ENCODE measurements at places on chromosomes 6 and 20.

GRCh38 chr20:34004227-34004626 is 10.5 kb downstream of the RALY start:
- no peak for DNase-seq

DNA sequence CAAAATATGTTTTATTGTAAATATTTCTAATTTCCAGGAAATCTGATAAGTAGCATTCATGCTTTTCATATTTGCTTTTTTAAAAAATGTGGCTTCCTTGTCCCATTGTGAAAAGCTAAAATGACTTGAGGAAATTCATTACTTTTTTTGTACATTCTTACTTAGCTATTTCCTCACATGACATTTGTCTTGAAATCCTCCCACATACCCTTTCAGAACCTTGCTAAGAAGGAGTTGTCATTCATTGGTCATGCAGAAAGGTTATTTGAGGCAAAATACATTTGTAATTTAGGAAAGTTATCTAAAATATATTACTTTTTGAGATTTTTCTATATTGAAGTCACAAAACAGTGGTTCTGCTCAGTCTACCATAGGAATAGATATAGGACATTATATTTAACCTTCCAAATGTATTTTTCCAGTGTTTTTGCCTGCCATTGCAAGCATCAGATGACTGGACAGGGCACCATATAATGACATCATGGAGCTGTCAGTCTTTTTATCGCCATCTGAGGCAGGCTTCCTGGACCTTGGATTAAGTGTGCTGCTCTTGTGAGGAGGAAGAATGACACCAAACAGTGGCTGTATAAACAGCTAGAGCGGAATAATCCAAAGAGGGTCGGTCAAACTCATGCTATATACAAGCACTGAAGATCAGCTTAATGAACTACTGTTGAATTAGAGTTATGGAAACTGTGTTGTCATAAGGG is 109.4 kb upstream of the HCRTR2 start:
- no peak for DNase-seq

DNA sequence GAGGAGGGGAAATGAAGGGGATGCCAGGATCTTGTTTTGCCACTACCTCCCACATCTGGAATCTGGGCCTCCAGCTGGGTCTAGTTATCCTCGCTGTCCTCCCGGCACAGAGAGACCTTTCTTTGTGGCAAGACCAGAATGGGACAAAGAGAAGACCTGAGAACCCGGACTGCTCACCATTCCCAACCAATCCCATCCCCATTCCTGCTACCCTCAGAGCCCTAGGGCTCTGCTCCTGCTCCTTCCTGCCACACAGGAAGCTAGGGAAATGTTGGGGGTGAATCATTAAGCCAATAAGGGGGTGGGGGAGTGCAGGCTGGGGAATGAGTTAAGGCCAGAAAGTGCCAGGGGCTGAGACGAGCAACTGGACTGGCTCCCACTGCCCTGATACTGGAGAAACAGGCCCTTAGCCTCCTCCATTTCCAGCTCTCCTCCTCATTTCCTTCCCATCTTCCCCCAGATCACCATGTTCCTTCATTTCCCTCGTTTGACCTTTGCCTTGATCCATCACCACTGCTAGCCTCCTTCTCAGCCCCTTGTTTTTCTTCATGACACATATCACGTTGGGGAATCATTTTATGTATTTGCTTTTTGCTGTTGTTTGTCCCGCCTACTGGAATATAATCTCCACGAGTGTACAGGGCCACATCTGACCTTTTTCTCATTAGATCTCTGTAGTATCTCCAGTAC is 4.6 kb upstream of the IER3 start:
- no peak for DNase-seq

DNA sequence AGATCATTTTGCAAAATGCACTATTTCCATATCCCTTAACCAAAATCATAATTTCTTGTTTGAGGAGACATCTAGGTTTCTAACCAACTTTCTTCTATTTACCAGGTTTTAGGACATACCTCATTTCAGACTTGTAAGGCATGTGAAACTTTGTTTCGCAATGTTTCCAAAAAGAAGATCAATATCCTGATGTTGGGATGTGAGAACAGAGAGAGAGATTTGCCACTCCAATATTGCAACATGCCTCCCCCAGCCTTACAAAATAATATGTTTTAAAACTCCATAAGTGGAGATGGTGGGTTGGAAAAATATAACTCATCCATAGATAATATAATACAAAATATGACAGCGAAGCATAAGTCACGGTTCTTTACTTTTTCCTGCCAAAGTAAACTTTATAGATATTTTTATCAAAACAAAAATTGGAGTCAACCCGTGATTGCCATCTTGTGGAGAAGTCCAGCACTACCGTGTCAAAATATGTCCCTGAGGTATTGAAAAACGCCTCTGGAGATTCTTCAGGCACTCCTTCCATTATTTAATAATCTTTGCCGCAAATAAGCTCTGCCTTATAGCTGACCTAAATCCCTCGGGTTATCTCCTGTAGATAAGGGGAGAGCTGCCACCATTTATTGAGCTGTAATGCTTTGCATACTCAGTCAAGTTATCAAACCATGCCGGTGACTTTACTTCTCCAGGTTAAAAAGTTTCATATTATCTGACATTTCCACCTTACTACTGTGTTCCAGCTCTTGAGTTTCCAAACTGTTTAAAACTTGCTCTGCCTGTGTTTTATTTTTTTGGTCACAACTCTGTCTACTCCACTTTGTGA is 534.2 kb downstream of the HACE1 start:
- DNase-seq = no peak

GRCh38 chr6:168695701-168696100 is 254.7 kb downstream of the SMOC2 start:
- DNase-seq = no peak

DNA sequence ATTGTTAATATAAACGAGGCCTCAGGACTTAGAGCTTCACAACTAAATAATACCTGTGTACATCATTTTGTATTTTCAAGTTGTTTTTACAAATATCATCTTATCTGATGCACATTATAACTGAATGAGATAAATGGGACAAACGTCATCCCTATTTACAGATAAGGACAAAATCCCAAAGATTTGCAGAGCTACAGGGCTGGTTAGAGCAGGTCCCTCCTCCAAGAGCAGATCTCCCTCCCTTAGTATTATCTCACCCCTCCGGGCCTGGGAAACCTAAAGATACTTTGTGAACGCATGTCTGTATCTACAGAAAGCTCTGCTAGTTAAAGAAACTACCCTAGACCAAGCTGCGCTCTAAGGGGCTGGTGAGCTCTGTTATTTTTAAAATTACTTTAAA is 130.4 kb upstream of the PROKR2 start:
- no peak for DNase-seq

DNA sequence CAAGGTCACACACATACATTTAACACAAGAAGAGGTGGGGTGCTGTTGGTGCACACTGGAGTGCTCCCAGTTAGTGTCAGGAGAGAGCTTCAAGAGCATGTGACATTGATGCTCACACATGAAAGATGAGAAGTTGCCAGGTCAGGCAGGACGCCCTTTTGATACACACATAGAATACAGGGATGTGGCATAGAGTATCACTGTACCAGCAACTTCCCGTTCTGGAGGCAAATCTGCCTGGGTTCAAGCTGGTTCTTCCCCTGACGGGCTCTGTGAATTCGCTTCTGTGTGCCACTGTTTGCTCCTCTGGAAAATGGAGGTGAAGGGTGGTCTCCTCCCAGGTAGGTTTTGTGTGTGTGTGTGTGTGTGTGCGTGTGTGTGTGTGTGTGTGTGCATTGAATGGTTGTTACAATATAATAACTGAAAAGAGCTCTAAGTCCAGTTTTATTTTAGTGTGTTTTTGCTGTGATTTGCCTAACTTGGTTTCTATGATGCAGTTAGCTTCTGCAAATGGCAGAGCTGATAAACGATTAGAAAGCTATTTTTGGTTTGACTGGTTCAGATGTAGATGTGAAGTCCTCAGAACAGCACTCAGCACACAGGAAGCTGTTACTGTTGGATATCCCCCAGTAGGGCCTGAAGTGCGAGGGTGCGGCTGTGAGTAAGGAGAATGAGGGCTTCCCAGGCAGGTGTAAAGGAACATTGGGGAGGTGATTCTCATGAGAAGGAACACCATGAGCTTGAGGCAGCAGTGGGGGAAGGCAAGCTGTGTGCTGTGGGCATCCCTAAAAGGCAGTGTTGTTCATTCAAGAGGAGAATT is 53.4 kb downstream of the HIVEP1 start:
- DNase-seq = no peak

- no peak for DNase-seq
These were observed 132.0 kb upstream of the PRDM1 start for GRCh38 chr6:105954148-105954547.

DNA sequence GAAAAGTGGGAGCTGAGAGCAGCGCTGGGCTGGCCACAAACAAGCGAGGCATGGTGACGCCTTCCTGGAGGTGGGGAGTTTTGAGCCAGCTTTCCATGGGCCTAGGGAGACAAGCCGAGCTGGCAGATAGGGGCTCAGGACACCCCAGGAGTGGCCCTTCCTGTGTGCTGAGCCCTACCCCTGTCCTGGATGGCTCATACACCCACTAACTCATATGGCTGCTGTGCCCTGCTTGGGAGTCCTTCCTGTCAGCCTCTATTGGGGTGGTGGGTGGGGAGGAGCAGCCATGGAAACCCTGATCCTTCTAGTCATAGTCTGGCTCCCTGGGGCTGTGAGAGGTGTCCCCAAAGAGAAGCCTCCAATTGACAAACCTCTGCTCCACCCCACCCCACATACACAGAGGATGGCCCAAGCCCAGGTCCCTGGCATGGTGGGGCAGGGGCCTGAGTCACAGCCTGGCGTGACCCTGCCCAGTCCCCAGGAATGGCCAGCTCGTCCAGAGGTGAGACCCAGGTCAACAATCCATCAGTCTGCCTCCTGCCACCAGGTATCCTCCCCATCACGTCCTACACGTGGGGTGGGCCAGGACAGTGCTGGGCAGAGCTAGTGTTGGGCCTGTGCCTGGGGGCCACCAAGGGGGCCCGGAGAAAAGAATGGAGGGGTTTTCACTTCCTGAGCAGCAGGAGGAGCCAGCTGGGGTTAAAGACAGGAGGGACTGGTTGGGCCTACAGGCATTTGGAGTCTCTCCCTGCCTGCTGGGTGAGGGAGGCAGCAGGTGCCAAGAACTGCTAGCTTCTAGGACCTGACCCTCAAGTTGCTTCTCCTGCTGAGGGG is 52.2 kb downstream of the MRPL14 start:
- DNase-seq = no peak

DNA sequence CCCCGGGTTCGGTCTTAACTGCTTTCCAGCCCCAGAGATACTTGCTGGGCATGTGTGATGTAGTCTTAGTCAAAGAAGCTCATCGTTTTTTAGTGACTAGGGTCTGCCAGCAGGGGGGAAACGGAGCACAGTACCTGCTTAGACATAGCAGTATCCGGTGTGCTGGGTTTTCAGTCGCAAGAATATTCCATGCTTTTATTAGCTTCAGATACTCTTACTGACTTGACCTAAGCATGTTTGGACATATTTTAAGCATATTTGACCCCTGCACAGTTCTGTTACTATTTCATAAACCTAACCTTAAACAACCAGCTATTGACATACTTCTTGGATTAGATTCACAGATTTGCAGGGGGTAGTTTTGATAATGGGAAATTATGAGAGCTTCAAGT is 3.0 kb downstream of the E2F3 start:
- peak; percentile 70 for DNase-seq

DNA sequence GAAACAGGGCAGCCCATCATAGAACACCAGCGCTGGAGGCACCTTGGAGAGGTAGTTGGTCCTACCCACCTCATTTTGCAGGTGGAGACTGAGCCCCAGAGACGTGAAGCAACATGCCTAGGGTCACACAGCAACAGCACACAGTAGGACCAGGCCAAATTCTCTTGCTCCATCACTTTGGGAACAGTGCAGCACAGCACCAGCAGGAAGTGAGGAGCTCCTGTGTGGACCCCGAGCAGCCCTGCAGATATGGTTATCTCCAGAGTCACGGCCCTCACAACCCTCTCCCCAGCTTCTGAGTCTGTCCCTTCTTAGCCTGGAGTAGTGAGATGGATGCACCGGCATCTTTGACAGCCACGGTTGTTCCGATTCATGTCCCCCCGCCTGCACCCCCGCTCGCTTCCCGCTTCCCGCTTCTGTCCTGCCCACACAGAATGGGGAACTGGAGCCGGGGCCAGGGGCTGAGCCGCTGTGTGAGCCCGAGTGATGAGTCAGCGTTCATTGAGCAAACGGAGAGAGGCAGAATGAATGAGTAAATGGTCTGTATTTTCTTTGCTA is 72.6 kb upstream of the DUSP22 start:
- DNase-seq = peak; percentile 27

DNA sequence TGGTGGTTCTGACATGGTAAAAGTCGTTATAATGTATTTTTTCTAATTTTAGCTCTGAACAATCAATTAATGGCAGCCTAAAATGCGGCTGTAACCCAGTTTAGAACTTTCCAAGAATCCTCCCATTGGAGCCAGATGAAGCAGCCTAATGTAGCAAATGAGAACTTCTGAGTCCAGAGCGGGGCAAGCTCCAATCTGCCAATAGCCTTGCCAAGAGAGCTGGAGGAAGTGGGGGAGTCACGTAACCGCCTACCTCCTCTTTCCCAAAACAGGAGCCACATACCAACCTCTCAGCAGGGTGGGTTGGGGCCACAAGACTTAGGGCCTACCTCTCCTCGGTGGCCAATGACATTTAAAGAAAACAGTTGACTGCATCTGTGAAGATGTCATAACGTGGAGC is 230.6 kb downstream of the SOD2 start:
- DNase-seq = no peak

- DNase-seq = no peak
These were observed 40.4 kb downstream of the SRSF3 start for GRCh38 chr6:36634317-36635108.

DNA sequence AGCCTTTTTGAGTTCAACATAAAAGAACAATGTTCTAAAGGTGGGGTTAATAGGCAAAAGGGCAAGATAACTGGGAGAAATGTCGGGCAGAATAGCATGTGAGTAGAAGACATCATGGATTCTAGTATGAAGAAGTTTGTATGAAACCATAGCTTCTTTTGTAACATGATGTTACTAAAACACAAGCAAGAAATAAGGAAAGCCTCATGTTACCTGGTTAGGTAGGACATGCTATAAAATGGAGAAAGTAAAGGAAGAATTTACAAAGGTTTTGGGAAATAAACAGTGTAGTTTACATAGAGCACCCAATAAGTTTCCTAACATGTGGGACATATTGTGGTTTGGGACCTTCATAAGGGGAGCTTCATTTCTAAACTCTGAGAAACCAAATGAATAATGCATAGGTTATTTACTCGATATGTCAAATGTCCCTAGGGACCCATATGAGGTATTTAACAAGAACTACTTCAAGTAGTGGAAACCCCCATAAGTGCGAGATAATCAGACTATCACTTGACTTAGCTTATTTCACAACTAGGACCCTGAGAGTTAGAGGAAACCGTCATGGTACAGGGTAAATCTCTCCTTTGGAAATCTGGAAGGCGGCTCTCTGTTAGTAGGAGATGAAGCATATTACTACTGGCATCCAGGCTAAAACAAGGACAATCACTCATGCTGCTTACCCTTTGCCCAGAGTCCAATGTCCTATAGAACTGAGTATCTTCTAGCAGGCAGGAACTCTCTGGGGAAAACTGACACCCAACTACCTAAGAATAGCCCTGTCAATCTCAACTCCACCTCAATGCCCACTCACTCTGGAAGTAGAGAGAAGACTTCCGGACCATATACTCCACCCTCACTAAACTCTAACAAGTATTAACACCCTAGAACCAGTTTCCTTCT is 57.5 kb downstream of the ILRUN start:
- DNase-seq = no peak

Data from naive B cell (primary cell).